Aorta (tissue), 5 donors: ENCODE measurements at places on chromosomes 7 and 10.

GRCh38 chr7:95001815-95002561, 94.6 kb downstream of the PPP1R9A start:
- no peak for DNase-seq

DNA sequence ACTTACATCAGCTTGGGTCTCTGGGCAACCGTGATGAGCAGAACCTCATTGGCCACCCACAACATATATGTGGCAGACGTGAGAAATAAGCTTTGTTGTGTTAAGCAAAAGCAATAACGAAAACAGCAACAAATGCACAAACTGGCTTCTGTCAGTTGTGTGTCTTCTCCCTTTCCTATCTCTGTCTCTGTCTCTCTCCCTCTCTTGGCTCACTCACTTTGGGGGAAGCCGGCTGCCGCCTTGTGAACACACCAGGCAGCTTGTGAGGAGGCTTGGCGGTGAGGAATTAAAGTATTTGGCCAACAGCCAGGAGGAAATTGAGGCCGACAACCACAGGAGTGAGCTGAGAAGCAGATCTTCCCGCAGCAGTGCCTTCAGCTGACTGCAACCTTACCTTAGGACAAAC, 21.9 kb upstream of the CDCA7L start:
- no peak for DNase-seq

DNA sequence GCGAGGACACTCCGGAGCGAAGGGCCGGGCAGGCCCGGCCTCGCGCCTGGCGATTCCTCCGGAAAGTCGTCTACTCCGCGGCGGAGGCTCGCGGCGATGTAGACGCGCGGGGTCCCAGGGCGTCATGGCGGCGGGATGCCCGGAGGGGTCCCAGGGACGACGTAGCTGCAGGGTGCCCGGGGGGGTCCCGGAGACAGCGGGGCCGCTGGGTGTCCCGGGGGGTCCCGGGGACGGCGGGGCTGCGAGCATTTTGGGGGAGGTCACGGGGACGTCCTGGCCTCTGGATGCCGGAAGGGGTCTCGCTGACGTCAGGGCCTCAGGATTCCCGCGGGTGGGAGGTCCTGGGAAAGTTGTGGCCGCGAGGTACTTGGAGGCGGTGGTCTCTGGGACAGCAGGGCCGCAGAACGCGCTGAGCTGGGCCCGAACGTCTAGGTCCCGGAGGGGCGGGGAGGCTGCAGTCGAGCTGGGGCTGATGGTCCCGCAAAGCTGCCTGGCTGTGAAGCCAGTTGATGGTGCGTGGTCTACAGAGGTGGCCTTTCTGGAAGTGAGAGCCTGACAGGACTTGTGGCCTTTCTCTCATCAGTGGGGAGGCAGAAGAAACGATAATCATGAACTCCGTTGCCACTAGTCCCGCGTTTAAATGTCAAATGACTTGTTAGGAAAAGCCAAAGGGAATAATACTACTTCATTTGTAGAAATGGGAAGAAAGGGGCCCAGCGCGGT, 637 bp downstream of the HSPA14 start:
- DNase-seq = peak; percentile 56

DNA sequence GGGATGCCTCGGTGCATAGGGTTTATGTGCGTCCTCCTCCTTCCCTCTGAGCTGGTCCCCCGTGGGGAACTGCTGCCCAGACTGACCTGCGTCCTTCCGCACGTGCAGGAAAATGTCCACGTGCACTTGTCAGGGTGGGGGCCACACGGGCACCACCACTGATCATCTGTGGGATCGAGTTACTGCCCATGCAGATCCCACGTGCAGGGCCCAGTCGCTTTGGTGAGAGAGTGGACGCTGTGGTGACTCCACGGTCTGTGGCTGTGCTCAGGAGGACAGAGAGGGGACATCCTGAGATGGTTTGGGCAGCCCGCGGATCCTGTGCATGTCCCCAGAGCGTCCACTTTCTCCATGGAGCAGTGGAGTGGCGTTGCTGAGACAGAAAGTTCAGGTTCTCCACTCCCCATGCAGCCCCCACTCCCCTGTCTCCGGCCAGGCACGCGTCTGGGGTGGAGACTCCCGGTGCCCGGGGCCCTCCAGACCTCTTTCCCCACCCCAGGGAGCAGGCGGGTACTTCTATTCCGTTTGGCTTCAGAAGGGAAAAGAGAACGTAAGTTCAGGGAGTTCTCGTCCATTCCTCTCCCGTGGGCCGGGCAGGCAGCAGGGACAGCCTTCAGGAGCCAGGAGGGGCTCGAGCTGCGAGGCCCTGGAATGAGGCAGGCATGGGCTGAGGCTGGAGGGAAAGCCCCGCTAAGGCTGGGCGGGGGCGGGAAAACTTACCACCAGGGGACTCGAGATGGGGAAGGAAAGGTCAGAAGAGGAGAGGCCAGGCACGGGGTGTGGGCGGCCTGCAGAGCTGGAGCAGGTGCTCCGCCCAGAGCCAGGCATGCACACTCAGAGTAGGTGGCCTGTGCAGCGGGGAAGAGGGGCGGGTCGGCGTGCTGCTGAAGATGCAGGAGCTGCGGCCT, 59.9 kb downstream of the EGFR start:
- no peak for DNase-seq

- no peak for DNase-seq
Observed at GRCh38 chr7:68173513-68173912, 1176.9 kb downstream of the TYW1 start.

DNA sequence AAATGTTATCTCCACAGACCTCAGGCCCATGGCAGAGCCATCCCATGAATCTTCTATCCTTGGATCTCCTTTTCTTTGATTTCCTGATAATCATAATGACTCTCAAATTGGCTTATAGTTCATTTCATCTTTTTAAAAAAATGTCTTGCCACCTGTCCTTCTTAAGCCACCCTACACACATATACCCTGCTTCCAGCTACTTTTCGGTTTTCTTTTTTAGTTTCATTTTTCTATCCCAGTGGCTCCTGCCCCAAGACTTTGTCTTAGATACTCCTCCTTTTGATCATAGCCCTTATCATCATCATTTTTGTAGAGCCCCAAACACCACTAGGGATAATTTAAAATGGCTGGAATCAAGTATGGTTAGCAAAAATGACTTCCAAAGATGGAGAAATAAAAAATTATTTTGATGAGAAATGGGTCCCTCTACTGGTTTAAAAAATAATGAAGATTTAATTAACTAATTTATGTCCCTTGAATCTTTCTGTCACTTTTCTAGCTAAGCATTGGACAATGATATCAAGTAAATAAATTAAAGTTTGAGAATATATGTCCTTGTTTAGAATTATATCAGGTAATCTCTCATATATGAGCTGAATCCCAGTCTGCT, 277.3 kb upstream of the SEMA3D start:
- DNase-seq = no peak

DNA sequence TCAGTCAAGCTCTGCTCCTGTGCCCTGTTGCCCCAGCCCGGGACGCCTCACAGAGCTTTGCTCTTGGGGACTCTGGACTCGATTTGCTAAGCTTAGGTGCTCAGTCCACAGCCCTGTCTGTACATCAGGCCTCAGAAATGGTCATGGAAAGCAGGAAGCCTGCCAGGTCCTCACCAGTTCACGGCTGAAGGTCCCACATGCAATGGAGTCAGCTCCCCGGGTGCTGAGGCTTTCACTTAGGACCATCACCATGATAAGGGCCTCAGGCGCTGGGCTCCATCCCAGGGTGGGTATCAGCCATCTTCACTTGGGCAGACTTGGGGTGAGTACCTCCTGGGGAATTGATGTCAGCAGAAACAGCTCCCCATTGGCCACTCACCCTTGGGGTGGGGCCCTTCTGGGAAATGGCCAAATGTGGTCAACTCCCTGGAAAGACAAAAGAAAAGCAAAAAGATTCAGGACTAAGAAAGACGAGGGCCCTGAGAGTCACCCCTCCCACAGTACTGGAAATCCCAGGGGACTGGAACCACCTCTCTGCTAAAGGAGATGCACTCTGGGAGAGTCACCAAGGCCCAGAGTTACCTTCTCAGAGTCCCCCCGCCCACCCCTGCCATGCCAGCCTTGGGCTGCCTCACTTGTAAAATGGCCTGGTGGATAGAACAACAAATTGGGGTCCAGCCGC, 37.6 kb downstream of the FAM53B start:
- peak; percentile 58 for DNase-seq

DNA sequence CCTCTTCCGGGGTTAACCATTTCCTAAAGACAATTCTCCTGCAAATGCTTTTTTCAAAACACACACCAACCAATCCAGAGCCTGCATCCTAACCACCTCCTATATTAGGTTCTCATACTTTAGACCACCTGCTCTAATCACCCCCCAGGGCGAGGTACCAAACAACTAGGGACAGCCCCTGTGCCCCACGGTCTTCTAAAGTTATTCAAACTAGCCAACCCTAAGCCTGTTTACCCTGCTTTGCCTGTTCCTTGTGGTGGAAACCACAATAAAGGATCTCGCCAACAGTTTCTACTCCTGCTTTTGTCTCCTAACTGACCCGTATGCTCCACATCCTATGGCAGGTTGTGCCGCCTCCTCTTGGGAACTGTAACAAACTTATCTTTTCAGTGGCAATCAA, 21.1 kb downstream of the SP4 start:
- DNase-seq = no peak

- DNase-seq = no peak
Observed at GRCh38 chr7:124057872-124058271, 25.0 kb upstream of the TMEM229A start.

DNA sequence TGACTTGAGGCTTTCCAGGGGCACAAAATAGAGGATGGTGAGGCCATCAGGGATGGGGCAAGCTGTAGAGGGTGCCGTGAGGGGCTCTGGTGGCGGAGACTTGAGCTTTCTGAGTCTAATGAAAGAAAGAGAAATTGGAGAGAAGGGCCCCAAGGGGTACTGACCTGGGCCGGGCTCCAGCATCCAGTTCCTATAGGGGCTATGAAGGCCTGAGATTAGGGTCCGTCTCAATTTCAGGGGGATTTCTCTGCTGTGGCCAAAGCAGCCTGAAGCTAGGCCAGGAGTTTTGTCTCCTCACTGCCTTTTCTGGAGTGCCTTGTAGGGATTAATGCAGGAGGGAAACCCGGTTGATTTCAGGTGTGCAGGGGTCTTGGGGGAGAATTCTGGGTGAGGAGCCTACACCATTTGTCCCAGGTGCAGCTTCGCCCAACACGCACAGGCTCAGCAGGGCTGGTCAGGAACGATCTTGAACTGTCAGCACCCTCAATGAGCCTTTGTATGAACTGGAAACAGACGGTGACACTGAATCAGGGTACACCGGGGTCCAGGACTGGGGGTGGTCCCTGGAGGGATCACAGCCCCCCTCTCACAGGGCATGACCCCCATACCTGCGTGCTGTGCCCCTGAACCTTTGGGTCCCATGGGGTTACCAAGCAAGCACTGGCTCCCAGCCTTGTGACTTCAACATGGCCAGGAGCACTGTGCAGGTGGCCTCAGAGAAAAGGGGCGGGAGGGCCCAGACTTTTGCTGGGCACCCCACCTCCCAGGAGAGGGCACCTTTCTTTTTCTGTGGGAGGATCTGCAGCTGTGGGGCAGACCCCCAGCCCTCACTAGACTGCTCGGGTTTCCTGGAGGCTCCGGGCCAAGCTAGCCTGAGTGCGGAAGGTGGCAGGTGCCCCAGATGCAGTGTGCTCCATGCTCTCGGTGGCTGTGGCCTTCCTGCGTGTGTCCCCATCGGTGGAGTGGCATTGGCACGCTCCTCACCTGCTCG, 122.9 kb upstream of the RET start:
- no peak for DNase-seq

DNA sequence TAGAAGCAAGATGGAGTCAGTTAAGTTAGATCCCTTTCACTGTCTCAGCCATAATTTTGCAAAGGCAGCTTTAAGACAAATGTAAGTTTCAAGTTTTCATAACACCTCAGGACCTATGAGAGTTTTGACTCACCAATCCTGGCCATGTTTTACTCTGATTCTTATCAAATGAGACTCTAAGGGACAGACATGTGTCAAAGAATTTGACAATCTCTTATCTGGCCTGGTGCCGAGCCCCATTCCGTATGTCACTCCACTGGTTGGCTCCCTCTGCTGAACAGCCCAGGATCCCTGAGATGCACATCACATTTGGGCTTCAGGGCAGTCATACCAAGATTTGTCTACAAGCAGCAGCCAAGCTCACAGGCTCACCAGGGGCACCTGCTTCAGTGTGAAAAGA, 187.6 kb upstream of the STK17A start:
- DNase-seq = no peak

GRCh38 chr7:16670731-16671344, 24.9 kb downstream of the BZW2 start:
- DNase-seq = no peak

DNA sequence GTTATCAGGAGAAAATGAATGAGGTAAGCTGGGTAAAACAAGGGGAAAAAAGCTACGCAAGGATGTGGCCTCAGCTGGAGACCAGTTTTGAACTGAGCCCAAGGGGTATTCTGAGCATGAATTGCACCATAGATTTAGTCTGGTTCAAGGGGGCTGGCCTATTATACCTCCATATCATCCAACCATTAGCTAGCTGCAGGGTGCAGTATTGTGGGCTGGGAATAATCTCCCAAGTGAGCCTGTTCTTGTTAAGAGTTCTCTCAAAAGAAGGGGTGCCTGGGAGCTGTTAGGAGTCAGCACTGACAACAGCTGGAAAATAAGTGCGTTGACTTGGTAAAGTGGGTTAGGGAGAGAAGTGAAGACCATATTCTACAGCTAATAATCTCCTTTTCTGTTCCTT, 8.0 kb downstream of the TAS2R16 start:
- no peak for DNase-seq

- DNase-seq = peak; percentile 56
Observed at GRCh38 chr10:132359305-132360040, 27.5 kb downstream of the LRRC27 start.

- no peak for DNase-seq
Observed at GRCh38 chr10:86524225-86524962, 2.8 kb upstream of the WAPL start.

DNA sequence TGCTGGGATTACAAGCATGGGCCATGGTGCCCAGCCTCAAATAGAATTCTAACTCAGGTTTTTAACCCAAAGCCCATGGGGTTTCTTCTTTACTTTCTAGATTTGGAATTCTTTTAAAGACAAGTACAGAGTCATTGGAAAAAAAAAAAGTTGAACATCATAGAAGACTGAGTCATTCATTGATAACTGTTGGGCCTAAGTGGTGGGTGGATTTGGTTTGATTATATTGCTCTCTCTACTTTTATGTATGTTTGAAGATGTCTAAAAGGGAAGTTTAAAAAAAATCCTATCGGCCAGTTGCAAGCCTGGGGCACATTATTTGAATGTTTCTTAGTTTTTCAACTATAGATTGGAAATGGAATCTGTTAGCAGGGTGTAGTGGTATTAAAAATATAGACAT, 49.7 kb downstream of the INPP5F start:
- DNase-seq = no peak

DNA sequence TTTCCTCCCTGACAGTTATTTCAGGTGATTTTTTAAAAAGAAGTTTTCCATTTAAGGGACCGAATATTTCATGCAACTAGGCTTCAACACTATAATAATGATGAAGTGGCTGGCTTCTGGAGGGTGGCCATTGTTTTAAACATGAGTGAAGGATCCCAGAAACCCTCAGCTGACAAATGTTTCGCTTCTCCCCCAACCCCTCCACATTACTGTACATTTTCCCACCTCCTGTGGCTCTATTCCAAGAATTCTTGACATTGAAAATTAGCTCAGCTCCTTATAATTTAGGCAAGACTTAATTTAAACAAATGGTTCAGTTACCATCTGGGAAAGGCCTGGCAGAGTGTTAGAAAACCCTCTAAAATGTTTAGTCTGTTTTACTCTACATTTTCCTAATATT, 129.9 kb upstream of the CDCA7L start:
- DNase-seq = no peak

GRCh38 chr7:140695381-140695780, 1.1 kb upstream of the NDUFB2 start:
- DNase-seq = no peak

GRCh38 chr7:2909471-2910039, 65.4 kb upstream of the GNA12 start:
- no peak for DNase-seq
